Amniotic stem cell (primary cell): ENCODE measurements at places on chromosomes 5 and 9.

- DNase-seq = no peak
Observed at GRCh38 chr9:20563917-20564316, 58.4 kb downstream of the MLLT3 start.

GRCh38 chr5:116359592-116359991 is 215.0 kb downstream of the SEMA6A start:
- no peak for DNase-seq

DNA sequence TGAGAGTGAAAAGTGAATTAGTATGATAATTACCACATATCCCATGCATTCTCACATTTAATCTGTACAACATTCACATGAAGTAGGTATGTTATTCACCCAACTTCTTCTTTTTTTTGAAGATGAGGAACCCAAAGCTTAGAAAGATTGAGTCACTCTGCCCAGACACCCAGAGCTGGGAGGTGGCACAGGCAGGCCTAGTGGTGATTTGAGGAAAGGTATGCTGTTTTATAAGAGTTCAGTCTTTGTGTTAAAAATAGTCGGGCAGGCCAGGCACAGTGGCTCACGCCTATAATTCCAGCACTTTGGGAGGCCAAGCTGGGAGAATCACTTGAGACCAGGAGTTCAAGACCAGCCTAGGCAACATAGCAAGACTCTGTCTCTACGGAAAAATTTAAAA is 285.3 kb downstream of the NR3C1 start:
- no peak for DNase-seq

DNA sequence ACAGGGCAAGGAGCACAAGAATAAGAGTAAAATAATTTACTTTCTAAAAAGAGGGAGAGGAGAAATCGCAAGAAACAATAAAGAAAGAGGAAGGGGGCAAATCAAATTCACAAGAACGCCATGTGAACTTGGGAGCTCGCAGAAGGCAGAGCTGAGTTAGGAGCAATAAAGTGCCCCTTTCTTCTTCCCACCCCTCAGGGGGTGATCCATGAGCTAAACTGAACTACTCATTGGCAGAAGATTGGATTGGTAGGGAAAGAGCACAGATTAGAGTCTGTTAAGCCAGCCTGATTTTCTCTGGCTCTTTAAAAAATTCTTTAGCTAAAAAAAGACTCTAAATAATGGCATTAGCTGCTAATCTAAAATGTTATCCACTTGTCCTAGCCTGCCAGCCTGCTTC is 307.5 kb downstream of the EBF1 start:
- DNase-seq = no peak

DNA sequence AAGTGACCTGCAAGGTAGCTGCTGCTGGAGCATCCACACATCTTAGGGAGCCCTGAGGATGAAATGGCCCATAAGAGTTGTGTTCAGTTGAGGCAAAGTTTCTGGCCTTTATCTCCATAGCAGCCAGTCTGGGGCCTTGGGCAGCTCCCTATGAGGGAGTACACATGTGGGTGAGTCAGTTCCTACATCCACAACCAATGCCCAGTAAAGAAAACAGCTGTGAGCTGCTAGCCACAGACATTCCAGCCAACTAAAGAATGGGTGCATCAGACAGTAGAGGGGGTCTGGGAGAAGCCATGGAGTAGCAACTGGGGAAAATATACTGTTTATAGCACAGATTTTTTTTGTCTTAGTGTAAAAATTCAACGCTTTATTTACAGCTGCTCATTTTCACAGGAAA is 720.7 kb downstream of the TLE1 start:
- peak; percentile 31 for DNase-seq

DNA sequence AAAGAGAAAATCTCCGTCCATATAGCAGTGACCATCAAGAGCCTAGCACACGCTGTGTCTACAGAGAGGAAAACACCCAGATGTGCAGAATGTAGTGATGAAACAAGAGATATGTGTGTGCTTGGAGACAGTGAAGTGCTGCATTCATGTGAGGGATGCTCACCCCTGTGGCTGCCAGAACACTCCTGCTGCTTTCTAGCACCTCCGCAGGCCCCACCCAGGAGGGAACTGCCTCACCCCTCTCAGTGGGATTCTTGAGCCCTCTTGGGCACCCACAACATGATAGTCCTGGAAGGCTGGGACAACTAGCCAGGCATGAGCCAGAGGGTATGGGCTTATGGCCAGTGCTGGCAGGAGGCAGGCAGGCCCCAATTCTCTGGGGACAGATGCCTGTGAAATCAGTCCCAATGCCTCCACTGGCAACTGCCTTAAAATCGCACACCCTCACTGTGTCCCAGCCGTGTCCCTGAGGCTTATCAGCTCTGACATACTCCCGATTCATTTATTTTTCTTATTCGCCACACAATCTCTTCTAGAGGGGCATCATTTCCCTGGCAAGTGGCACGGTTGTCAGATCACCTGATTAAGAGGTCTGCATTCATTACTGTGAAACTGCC is 73.2 kb upstream of the FSTL4 start:
- no peak for DNase-seq

GRCh38 chr5:180315762-180316212 is 23.9 kb upstream of the MAPK9 start:
- DNase-seq = no peak

DNA sequence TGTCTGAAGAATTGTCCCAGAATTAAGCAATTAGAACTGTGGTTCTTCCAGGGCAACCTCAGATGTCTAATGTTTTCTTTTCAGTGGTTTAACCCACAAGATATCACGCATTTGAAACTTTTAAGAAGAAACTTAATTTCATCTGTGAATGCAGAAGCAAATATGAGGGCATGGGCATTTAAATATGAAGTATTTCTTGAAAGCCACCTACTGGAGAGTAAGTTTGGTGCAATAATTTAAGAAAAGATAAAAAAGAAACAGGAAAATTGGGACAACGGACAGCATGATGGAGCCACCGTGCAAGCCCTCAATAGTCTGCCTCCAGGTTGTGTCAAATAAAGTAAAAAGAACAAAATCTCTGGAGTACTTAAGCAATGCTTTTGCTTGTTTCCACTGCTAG is 1.2 kb upstream of the CAPSL start:
- DNase-seq = no peak

DNA sequence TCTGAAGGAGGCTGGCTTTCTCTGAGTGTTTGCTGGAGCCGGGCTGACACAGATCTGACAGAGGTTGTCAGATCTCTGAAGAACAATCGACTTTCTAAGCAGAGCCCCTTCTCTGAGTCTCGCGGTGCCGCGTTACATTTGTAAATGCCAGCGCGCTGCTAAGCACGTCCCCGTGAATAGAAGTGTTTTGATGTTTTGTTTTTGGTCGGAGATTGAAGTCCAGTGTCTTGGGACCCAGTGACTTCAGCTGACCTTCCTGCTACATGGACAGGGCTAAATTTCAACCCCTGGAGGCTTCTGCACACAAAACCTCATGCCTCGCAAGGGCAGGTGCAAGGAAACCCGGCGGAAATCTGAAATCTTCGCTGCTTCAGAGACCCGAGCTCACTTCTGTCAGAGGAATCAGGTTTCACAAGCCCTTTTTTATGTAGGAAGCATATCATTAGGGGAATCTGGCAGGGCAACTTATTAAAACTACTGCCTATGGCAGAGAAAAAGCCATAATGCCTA is 27.2 kb downstream of the NEUROG1 start:
- DNase-seq = no peak

- DNase-seq = no peak
Observed at GRCh38 chr5:56973473-56973872, 21.6 kb upstream of the MIER3 start.

DNA sequence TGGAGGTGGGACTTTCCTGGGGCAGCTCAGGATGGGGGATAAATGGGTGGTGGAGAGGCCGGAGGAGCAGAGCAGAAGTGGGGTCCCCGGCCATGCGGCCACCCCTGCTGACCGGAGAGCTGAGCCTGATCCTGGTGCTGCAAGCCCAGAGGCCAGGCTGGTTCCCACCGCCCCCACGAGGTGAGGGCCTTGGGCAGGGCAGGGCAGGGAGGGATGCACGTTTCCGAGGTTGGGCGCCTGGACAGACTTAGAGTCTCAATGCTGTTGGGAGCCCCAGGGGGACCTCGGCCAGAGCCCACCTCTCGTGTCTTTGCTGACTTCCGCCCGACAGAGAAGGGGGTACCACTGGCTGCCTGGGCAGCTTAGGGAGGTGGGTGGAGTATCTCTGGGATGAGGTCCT is 5.5 kb downstream of the OBP2A start:
- DNase-seq = no peak

DNA sequence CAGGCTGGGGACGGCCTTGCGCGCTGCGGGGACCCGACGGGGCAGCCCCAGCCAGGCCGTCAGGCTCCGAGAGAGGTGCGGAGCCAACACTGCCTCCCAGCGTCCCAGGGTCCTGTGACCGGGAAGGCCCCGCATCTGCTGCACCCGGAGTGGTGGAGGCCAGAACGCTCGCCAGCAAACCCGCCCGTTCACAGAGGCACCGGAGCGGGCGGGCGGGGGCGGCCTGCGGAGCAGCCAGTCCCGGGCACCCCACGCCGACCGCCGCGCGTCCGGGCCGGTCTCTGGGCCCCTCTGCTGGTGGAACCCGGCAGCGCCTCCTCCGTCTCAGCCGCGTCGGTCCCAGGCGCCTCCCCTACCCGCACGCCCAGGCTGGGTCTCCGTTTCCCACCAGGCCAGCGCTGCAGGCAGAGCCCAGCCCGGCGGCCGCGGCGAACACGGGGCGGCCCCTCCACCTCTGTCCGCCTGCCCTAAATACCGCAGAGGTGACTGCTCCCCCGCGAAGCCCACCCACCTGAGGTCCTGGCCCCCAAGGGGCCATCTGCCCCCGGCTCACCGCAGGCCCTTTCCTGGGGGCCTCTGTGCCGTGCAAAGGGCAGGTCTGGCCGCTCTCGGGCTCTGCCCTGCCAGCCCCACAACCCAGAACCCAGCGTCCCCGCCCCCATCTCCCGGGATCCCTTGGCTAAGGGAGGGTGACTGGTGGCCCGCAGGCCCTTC is 15.9 kb downstream of the EXD3 start:
- DNase-seq = no peak

DNA sequence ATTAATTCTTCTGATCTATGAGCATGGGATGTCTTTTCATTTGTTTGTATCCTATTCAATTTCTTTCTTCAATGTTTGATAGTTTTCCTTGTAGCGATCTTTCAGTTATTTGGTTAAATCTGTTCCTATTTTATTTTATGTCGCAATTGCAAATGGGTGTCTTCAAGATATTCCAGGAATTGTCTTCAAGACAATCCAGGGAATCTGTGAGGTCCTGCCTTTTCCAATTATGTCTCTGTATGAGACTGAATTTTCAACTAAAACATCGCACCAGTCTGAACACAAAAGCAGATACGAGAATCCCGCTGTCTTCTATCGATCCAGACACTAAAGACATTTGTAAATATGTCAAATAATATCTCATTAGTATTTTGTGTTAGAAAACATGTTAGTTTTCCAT is 485.5 kb downstream of the BNC2 start:
- no peak for DNase-seq

GRCh38 chr5:174706997-174707572 is 17.3 kb upstream of the MSX2 start:
- DNase-seq = no peak

DNA sequence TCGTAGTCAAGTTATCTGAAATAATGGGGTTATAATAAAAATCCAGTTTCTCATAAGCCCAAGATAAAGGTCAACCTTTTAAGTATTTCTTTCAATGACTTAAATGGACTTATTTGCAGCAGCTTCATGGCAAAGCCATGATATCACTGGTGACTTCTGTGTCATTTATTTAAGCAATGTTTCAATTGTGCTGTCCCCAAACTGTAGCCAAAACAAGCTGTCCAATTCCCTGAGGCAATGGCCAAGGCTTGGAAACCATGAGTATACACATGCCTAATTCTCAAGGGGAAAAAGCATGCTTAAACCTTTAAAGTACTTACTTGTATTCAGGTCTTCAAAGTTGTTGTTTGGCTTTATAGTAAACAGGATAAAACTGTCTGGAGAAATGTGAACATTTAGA is 376.4 kb upstream of the TNC start:
- no peak for DNase-seq
